ENCODE measurements at places on chromosomes 5 and 9.

- DNase-seq = no peak
Observed at GRCh38 chr9:129998491-129999140, 44.4 kb downstream of the FNBP1 start.

DNA sequence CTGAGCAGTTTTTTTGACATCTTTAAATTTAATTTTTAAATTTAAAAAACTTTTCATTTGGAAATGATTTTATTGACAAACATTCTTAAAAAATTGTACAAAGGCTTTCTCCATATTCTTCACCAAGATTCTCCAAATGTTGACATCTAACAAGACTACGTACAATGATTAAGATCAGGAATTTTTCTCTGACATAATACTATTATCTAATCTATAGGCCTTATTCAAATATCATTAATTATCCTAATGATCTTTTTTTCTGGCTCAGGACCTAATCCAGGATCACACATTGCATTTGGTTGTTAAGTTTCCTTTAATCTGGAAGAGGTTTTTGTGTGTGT lies 106.1 kb upstream of the OSMR start:
- DNase-seq = no peak

GRCh38 chr9:109001275-109001676 lies 12.0 kb downstream of the CTNNAL1 start:
- no peak for DNase-seq

DNA sequence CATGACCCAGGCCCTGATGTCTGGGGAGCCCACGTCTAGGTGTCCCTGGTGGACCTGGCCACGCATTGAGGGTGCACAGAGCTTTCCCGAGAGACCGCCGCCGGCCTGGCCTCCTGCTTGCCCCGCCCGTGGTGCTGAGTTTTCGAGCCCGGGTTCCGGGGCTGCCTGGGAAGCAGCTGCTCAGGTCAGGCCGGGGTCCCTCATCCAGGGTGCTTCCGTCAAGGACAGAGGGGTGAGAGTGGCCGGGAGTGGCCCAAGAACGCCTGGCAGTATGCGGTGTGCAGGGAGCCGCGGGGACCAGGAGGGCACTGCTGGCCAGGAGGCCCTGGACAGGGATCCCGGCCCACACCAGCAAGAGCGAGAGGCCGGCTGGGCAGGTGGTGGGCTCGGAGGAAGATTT lies 19.6 kb downstream of the CCDC187 start:
- DNase-seq = no peak

GRCh38 chr5:65707663-65708062 lies 14.2 kb downstream of the SGTB start:
- no peak for DNase-seq

DNA sequence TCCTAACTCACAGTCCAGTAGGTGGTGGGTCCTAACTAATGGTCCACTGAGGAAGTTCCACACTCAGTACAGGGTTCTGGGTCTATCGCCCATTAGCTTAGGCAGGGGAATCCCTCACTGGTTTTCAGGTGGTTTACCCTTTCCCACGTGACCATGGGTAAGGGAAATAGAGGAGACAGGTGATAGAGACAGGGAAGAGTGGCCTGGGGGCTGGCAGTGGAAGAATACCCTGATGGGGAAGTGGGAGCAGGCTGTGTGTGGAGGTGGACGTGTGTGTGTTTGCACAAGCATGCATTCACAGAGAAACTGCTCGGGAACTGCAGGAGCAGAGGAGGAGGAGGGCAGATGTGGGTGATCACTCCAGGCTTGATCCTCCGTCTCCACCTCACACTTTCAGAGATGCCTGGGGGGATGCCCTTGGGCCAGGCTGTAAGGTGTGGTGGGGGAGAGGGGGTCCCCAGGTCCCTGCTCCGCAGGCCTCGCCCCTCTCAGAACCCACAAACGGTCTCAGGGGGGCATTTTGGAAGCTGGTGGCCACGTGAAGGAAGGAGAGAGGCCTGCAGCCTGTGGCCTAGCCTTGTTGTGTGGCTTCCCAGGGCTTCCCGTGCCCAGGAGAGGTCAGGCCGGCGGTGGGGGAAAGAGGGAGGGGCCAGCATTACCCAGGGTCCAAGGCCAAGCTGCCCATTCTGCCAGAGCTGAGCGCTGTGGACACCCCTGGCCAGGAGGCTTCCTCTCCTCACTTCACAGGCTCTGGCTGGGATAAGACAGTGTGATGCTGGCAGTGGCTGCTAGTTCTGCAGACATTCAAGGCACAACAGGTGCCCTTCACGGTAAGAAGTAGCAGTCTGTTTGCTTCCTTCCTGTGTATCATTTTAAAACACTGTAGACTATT lies 80.0 kb downstream of the OTULIN start:
- DNase-seq = no peak

GRCh38 chr9:122192914-122193525 lies 33.3 kb downstream of the MORN5 start:
- DNase-seq = no peak

DNA sequence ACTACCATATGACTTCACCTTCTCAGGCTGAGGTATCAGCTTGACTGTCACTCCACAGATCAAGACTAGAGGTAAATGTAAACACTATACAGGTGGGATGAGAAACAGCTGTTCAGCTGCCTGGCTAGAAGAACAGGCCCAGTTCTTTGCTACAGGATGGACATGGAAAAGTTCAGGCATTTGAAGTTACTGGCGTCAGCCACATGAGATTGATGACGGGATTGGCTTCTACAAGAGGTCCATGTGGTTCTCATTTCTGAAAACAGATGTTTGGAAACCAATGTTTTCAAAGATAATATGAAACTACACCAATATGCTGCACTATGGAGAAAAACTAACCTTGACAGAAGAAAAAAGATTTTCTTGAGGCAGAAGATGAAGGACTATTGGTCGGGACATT lies 324.1 kb downstream of the CDH10 start:
- DNase-seq = no peak

DNA sequence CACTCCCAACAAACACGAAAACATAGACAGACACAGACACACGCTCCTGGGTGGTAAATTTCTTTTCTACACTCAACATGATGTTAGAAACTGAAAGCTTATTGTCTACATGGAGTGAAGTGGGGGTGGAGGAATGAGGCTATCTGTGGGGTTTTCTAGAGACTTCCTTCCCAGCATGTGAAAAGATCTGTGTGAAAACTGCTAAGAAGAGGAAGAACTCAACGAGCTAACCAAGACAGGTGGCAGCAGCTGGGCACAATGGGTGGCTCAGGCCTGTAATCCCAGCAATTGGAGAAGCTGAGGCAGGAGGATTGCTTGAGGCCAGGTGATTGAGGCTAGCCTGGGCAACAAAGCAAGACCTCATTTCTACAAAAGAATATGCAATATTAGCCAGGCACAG lies 7.6 kb downstream of the FYB1 start:
- DNase-seq = no peak
